ENCODE measurements at places on chromosomes 3 and 15.

GRCh38 chr3:126867190-126867862, 115.6 kb upstream of the PLXNA1 start:
- no peak for DNase-seq

DNA sequence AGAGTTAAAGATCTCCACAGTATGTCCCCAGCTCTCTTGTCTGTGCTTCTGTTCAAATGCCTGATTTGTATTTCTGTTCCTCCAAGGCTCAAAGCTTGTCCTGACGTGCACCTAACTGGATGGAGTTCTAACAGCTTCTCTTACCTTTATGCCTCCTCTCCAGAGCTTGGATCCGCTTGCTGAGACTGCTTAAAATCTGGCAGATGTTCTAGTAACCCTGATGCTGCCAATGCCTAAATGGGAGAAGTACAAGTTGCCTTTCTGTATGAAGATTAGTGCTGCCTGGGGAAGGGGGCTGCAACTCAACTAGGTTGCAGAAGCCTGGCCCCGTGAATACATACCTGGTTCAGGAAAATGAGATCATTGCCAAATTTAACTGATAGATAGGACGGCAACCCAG, 354.5 kb upstream of the KCNMB2 start:
- DNase-seq = no peak

DNA sequence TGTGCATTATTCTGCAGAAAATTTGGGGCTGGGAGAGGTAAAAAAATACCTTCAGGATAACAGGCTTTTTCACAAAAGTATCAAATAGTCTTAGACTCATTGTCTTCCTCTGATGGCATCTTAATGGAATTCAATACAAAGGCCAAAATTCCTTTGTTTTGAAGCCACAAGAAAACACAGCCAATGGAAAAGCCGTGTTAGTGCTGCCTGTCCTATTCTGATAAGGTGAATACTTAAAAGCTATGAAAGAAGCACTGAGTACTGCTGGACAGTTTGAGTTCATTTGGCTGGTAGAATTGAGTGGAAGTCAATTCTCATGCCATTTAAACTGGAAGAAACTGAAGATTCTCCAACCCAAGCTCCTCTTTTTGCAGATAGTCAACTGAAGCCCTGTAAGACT, 395.3 kb upstream of the TPRG1 start:
- DNase-seq = no peak

- no peak for DNase-seq
Measured at GRCh38 chr3:54443561-54444161, 321.3 kb downstream of the CACNA2D3 start.

DNA sequence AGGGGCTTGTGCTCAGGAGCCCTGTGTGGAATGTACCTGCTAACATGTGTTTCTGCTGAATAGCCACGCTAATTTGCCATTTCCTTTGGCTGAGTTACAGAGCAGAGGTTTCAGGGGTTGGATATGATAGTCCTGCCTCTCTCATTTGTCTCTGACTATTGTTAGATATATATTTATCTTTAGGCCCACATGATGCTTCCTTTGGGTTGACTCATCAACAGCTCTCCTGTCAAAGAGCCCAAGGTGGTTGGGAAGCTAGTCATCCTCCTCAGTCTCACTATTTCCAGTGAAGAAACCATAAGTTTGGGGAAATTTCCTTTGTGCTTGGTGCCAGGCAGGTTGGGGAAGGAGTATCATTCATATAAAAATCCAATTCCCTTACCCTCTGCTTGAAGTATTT, 1194.6 kb downstream of the ZPLD1 start:
- no peak for DNase-seq

DNA sequence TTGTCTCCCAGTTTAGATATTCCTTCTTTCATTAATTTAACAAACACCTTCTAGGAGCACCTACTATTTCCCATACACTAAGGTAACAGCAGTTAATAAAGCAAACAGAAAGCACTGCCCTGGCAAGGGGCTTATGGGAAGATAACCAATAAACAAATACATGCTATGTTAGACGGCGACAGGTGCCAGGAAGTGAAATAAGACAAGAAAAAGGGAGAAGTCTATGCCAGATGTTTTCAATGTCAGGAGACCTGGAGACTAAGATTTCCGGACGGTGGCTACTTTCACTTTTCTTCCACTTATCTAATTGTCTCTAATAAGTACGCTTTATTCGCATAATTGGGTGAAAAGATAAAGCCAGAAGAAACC, 32.5 kb upstream of the ZNF445 start:
- no peak for DNase-seq

DNA sequence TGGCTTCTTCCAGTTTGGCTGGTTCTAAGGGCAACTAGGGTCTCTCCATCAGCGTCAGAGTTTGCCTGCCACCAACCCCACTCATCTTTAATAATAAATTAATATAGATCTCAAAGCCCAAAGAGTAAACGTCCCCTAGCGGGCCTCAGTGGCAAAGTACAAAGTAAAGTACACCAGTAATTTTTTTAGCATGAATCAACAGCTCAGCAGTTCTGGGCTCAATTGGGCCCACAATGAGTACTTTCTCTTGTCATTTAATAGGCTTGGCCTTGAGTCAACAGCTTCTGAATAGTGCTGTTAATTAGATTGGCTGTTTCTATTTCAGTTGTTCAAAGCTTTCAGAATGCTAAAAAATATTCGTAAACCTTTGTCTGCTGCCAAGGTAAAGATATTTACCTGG, 89.0 kb upstream of the PFN2 start:
- no peak for DNase-seq

DNA sequence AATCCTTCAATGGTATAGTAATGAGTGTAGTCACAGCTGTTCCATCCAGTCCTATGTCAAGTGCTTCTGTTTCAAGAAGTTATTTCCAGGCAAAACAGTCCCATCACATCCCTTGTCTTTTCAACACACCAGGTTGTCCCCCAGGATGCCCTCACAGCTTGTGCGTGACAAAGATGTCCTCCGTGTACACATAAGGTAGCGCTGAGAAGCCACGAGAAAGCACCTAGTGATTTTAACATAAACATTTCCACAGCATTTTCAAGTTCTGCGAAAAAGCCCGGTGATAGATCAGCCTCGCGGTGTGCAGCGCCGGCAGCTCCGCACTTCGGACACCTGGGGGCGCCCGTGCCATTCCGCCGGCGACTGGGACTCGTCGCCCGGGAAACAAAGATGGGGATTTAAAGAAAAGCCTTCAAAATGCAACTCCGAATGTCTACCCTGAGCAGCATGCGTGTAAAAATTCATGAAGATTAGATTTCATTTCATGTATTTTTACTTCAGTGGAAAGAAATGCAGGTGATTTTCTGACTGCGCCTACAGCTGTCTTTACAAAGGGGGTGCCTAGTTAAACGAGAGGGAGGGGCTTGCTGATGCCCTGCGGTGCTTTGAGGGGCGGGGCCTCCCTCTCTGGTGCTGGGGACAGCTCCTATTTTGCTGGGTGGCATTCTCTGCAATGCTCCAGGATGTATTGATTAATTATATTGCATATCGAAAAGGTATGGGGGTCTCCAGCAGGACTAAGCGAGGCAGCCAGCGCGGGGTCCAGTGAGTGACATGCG, 49.9 kb downstream of the KY start:
- DNase-seq = peak; percentile 12

GRCh38 chr3:43759297-43759782, 68.6 kb downstream of the ABHD5 start:
- no peak for DNase-seq

GRCh38 chr3:12648384-12648959, 15.4 kb downstream of the RAF1 start:
- DNase-seq = no peak

DNA sequence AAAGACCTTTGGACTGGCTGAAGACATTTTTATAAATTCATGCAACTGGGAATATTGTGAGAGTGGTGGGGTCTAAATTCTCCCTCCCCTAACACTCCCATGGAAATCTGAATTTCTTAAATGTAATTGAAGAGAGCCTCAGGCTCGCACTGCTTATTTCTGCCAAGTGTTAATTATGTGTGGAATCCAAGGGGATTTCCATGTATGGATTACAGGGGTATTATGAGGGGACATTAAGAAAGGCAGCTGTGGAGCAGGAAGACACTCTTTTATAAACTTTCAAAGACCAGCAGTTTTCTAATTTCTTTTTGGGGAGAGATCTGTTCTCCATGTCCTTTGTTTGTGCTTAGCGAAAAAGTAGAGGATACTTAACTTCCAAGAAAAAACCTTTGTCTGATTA, 152.1 kb upstream of the TBL1XR1 start:
- DNase-seq = no peak

Data from activated CD8-positive, alpha-beta memory T cell treated with anti-CD3 and anti-CD28 coated beads for 4 hours (primary cell).